NCI-H1436 (cell line): ENCODE measurements at places on chromosomes 13 and 19.
A peak's percentile ranks its signal among the peaks of the same experiment; 100 is the strongest.

- no peak for DNase-seq
Measured at GRCh38 chr13:99335603-99336002, 28.4 kb upstream of the GPR183 start.

GRCh38 chr13:99363949-99364348, 56.8 kb upstream of the GPR183 start:
- DNase-seq = no peak

- no peak for DNase-seq
Measured at GRCh38 chr19:51799034-51799773, 4.2 kb downstream of the FPR3 start.

DNA sequence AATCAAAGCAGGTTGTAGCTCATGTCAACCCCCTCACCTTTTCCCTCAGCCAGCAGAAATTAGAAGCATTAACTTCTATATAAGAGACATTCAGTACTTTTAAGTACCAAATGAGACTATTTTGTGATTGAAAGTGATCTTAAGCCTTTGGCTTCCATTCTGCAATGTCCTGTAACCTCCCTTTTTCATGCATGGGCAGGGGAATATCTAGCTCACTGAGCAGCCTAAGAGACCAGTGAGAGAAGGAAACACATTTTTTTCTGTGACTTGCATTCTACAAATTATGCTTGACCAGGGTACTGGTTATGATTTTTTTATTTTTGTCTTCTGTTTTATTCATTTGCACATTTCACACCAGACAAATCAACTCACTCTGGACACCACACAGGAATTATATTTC, 369.6 kb downstream of the KCTD12 start:
- no peak for DNase-seq

GRCh38 chr13:113962975-113963374, 10.9 kb downstream of the C13orf46 start:
- no peak for DNase-seq

DNA sequence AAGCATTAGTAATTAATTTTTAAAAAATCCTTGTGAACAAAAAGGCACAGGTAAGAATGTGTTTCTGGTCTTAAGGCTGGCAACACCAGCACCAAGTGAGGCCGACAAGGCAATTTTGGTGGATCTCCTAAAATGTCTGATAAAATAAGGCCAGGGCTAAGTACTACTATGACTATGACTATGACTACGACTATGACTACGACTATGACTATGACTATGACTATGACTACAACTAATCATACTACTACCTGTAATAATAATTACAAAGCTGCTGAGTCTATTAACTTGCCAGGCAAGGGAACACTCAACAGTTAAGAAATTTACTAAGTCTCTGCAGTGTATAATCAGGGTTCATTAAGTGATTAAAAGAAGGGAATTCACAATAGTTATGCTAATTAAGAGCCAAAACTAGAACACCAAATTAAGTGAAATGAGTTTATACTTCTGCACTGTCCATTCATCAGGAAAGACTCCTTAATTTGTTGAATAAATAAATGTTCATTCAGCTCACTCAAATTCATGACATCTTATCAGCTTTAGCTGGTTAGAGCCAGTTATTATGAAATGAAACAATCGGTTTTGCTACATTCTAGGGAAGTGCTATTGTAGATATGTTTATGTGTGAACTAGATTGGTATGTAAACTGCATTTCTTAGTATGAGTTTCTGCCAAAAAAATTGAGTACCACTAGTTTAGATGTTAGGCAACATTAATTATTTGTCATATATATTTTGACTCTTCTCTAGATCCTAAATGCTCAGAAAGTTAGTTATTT, 1626.2 kb upstream of the PCDH20 start:
- no peak for DNase-seq

- no peak for DNase-seq
Measured at GRCh38 chr13:94311893-94312292, 167.6 kb downstream of the DCT start.

- peak; percentile 79 for DNase-seq
Measured at GRCh38 chr19:40612831-40613689, 11.9 kb downstream of the LTBP4 start.

DNA sequence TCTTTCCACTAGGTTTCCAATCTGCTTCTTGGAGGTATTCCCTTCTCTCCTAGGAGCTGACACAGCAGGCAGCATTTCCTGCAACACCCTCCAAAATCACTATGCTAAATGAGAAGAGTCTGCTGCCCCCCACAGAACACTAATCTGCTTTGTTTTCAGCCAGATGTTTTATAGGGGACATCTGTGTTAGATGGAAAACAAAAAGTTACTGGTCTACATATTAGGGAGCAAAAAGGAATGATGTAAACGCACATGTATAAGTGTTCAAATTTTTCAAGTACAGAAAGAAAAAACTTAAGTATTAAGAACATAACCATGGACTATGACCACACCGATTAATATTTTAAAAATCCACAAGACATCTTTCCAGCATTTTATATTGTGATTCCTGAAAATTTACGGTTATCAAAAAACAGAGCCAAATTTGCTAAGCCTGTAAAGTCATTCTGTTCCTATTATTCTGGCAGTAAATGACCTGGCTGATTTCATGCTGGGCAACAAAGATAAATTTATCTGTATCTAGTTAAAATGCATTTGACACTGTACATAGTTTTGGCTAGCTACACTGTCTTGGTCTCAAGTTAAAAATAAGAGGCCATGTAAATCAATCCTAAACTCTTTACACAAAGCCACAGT, 63.3 kb downstream of the DCLK1 start:
- no peak for DNase-seq

DNA sequence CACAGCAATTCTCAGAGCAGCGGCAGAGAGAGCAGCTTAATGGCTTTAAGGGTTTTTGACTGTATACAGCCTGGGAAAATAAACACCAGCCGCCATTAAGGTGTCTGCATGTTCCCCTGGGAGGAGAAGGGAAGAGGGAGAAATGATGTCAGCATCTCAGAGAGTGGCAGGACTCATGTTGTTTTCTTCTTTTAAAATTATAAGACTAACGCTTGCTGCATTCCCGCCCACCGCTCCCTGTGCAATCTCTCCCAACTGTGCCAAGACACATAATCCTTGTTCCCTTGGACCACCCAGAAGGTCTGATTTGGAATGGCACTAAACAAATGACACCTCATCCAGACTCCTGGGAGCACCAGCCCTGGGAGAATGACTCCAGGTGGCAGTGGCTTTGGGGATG, 27.7 kb upstream of the FAM216B start:
- peak; percentile 55 for DNase-seq

GRCh38 chr13:29386246-29386645, 209.2 kb downstream of the SLC7A1 start:
- DNase-seq = no peak

- no peak for DNase-seq
Measured at GRCh38 chr13:76812206-76812897, 73.9 kb downstream of the KCTD12 start.

- DNase-seq = no peak
Measured at GRCh38 chr13:60986301-60986700, 429.3 kb downstream of the PCDH20 start.

GRCh38 chr13:85255978-85256377, 543.2 kb downstream of the SLITRK6 start:
- DNase-seq = no peak

DNA sequence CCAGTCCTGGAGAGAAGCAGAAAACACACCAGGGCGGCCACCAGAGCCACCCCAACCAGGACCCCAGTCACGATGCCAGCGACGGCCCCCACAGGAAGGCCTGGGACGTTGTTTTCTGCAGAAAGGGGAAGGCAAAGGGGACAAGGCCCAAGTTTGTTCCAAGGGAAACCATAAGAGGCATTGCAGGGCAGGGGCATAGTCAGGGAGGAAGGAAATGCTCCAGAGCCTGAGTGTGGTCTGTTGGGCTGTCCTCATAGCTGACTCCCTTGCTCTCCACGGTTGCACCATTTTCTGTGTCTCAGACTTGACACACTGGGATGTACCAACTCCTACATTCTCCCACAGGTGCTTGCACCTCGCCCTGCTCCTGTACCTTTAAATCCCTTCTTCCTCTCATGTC, 5.2 kb downstream of the CEACAM4 start:
- DNase-seq = no peak

GRCh38 chr13:86174622-86175021, 375.4 kb upstream of the SLITRK6 start:
- no peak for DNase-seq

DNA sequence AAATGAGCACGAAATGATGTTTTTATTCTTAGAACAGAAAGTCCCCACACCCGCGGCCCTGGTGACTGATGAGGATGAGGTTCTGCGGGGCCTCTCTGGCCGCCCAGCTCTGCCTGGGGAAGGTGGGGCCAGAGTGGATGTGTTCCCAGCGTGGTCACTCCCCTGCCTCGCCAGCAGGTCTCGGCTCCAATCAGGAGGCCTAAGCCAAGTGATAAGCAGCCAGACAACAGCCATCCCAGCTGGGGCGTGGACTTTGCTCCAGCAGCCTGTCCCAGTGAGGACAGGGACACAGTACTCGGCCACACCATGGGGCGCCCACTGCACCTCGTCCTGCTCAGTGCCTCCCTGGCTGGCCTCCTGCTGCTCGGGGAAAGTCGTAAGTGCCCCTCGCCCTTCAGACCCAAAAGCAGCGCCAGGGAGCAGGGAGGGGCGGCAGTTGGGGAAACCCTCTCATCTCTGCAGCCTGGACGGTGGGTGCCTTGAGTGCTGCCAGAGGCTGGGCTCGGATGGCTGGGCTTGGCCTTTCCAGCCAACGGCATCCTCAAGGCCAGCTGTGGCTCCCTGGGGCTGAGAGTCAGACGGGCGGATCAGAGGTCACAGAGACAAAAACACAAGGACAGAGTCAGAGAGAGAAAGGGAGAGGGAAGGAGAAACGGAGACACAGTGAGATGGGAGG, at the start of gene F10:
F10 (plus strand) TSS at position 250 of the 676 bp plus-strand sequence; CDS start at position 307, 57 bp downstream.
- no peak for DNase-seq

- no peak for DNase-seq
Measured at GRCh38 chr13:83184150-83184475, 698.2 kb downstream of the SLITRK1 start.

GRCh38 chr13:30173303-30173610, 134.1 kb downstream of the KATNAL1 start:
- DNase-seq = no peak

- DNase-seq = no peak
Measured at GRCh38 chr19:46828484-46828883, 22.2 kb downstream of the AP2S1 start.

GRCh38 chr19:49766930-49767299, at the start of gene AP2A1:
Gene AP2A1, plus strand, starts transcription at chr19:49767001. Its CDS starts 133 bp downstream, at chr19:49767134.
- no peak for DNase-seq

GRCh38 chr13:37148501-37148900, 43.0 kb upstream of the CSNK1A1L start:
- no peak for DNase-seq

DNA sequence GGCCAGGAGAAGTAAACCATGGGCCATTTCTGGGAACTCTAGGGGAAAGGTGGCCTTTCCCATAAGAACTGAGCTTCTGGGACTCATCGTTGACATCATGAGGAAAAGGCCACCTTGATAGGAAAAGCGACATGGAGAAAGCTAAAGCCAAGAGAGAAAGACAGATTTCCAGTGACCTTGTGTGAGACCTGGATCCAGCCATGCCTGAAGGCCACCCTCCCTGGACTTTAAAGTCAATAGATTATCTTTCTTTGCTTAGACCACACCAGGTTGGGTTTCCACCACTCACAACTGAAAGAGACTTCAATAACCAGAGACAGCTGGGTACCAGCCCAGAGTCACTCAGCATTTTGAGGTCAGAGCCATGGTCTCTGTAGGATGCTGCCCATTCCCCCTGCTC, 3.5 kb downstream of the CYP4F2 start:
- DNase-seq = no peak

- DNase-seq = no peak
Measured at GRCh38 chr19:14427461-14427860, 5.6 kb upstream of the PKN1 start.

GRCh38 chr13:26629260-26629825, 71.9 kb downstream of the WASF3 start:
- no peak for DNase-seq

DNA sequence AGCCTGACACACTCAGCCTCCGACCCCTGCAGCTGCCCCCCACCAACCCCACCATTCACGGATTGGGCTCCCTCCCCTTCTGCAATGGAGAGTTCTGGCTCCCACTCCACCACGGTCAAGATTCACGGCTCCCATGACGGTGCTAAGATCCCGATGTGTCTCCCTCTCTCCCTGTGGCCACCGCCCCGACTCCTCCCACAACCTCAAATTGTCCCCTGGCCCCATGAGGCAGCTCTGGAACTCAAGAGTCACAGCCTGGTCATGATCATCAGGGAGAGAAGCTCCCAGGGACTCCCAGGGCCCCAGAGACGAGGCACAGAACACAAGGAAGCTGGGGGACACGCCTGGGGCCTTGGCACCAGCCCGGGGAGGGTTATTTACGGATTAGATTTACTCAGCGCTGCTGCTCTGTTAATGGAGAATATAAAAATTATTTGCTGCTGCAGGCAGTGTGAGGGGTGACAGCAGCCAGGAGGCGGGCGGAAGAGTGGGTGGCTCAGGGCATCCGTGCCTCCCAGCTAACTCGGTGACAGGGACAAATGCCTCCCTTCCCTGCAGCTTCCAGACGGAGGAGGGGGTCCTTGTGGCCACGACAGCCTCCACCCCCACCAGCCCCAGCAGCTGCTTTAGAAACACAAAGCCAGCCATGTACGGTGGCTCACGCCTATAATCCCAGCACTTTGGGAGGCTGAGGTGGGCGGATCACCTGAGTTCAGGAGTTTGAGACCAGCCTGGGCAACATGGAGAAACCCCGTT, 184.2 kb downstream of the PTPRS start:
- DNase-seq = no peak

GRCh38 chr13:80881495-80881894, 540.6 kb upstream of the SPRY2 start:
- no peak for DNase-seq

DNA sequence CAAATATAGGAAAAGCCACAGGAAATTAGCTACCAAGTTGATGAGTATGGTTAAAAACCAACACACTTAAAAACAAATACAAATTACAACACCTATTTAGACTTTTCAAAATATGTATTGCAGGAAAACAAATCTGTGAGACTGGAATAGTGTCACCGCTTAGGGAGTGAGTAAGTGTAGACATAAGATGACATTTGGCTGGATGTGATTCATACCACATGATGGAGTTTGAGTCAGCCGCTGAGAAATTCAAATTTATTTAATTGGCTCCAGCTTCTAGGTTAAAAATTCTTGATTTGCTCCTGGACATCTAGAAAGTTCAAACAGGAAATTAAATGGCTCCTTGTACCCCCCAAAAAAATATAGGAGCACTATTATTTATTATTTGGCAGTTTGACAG, 531.7 kb downstream of the SLITRK1 start:
- no peak for DNase-seq

GRCh38 chr19:7994114-7994513, 11.3 kb downstream of the ELAVL1 start:
- DNase-seq = no peak

GRCh38 chr19:32865326-32865725, 4.2 kb downstream of the SLC7A9 start:
- DNase-seq = no peak

GRCh38 chr13:108155185-108156106, 59.9 kb downstream of the LIG4 start:
- peak; percentile 52 for DNase-seq

GRCh38 chr13:111657013-111657412, 336.6 kb downstream of the TEX29 start:
- DNase-seq = no peak

GRCh38 chr13:38658906-38659305, 28.0 kb upstream of the FREM2 start:
- no peak for DNase-seq

- DNase-seq = no peak
Measured at GRCh38 chr13:109779876-109780510, 6.4 kb downstream of the IRS2 start.
